ENCODE measurements at places on chromosomes 5 and 9.

- no peak for DNase-seq
These were observed 14.9 kb upstream of the CARD19 start for GRCh38 chr9:93081081-93081529.

- DNase-seq: no peak
These were observed 42.0 kb upstream of the LVRN start for GRCh38 chr5:115920171-115920725.

GRCh38 chr5:69504036-69504435, 11.4 kb downstream of the OCLN start:
- DNase-seq: no peak

DNA sequence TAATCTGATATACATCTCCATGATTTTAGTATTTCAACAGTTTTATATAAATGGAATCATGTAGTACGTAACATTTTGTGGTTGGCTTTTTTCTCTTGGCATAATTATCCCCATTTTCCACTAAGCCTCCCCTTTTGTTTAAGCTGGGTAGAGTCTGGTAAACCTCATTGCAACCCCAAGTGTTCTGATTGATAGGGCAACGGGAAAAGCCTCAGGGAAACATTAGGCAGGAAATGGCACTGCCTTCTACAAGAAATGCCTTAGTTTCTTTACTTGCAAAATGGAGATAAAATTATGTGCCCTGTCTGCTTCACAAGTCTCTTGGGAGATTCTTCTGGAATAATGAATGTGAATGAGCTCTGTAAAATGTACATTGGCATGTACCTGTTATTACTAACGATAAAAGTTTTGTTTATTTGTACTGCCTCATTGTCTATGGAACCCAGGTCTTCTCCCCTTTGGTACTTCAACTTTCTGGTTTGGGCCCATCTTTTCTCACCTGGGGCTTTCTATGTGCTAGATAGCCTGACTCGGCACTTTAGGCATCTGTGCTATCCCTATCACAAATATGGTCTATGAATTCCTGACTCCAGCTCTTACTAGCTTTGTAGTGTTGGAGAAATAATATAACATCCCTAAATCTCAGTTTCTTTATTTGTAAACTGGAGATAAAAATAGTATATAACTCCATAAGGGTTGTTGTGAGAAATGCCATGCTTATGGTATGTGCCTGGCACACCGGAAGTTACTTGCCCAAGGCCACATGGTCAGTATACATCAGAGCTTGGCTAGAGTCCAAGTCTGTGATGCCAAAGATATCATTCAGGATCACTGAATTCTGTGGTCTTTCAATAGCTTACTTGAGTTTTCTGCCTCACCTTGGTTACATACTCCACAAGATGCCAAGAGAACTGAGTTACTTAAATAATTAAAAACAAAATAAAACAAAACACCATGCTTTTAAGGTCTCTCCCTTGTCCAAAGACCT, 48.2 kb upstream of the ZNF169 start:
- peak; percentile 37 for DNase-seq

DNA sequence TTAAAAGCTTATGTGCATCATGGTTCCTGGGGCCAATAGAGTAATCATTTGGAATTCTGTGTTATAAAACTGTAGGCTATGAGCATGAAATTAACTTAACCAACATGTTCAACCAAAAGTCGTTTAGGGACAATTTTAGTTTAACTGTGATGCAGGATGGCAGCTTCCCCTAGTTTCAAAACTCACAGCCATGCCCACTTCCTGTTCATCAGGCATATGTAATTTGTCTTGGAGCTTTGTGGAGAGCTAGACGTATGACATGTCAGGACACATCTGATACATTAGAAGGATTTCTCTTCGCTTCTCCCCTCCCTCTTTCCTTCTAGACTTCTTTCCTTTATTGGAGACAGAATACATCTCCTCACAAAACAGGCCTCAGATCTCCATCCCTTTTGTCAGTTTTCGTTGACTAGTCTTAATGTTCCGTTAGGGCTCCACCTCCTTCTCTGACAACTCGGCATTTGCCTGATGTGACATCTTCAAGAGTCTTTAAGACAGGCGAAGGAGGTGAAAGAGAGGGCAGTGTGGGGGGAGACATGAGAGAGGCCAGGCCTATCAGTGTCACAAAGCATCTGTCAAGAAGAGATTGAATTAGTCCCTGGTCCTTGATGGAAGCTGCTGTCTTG, 176.0 kb downstream of the MSX2 start:
- peak; percentile 30 for DNase-seq

All from MCF 10A (cell line).